Lower lobe of right lung (tissue), 2 donors: ENCODE measurements at places on chromosomes 1 and 21. TPM values are rescaled to one million over a fixed set of nuclear protein-coding genes. Genes with fewer than 3 reads are reported as not detected.

GRCh38 chr1:26996024-26996423, 2.5 kb downstream of the TRNP1 start:
- no peak for DNase-seq

The SDCCAG8 gene
- 92.7 TPM for total RNA-seq

- no peak for DNase-seq
Observed at GRCh38 chr1:79105500-79105899, 99.0 kb upstream of the ADGRL4 start.

- DNase-seq, result no peak
Observed at GRCh38 chr1:203353486-203353885, 2.6 kb upstream of the FMOD start.

The AMY1C gene
- 35.3 TPM for total RNA-seq

The C4BPB gene
- 10.4 TPM for total RNA-seq

- no peak for DNase-seq
Observed at GRCh38 chr1:43933386-43934100, at the start of gene ARTN. Gene ARTN, plus strand, starts transcription at chr1:43933801. Its CDS starts 1,856 bp downstream, at chr1:43935657.

GRCh38 chr1:174324939-174325338, 122.8 kb upstream of the GPR52 start:
- no peak for DNase-seq

DNA sequence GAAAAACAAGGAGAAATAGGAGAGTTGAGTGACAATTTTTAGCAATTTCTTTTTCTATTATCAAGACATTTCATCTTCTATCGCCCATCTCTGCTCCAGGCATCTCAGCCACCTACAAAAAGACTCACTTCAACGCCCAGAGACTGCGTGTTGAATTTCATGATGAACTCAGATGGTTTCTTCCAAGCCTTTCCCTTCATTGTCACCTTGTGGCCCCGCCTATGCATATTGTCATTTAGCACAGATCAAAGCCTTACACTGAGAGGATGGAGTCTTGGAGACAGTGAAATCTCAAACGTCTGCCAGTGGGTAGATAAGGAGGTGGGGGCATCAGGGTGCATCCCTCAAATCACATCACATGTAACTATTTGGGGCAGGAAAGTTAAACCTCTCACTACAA, 319.4 kb downstream of the SIPA1L2 start:
- no peak for DNase-seq

DNA sequence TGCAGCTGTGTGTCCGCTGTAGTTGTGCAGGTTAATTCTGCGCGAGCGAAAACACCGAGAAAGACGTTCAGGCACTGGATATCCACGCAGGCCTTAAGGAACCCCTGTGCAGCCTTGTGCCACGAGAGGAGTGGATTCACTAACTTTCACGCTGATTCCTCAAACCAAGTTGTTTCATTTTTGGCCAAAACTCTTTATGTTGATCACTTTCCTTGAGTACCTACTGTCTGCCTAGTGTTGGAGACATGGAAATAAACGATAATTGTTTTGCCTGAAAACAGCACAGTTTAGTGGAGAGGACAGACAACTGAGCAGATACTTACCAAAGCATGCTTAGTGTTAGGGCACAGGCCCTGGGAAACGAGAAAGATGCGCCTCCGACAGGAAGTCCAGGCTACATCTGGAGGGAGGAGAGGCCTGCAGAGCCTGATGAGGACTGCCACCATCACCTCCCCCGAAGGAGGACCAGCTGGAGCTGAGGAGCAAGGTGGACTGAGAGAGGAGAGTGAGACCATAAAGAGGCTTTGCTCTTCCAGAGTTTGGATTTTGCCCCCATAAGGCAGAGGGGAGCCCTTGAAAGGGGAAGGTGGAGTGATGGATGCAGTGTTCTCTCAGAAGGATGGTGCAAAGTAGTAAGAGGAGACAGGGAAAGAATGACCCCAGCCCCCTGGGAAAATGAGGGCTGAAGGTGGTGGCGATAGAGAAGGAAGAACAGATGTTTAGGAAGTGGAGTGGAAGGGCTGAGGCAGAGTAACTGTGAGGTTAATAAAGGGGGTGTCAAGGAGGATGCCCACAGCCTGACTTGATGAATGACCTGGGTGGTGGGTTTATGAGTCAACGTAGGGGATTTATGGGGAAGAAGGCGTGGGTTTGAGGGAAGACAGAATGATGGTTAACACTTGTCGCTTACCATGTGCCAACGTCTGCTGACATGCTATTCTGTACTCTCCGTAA, 956 bp upstream of the SCAF4 start:
- no peak for DNase-seq

GRCh38 chr1:182527680-182528079, 61.4 kb downstream of the RNASEL start:
- DNase-seq, result no peak

DNA sequence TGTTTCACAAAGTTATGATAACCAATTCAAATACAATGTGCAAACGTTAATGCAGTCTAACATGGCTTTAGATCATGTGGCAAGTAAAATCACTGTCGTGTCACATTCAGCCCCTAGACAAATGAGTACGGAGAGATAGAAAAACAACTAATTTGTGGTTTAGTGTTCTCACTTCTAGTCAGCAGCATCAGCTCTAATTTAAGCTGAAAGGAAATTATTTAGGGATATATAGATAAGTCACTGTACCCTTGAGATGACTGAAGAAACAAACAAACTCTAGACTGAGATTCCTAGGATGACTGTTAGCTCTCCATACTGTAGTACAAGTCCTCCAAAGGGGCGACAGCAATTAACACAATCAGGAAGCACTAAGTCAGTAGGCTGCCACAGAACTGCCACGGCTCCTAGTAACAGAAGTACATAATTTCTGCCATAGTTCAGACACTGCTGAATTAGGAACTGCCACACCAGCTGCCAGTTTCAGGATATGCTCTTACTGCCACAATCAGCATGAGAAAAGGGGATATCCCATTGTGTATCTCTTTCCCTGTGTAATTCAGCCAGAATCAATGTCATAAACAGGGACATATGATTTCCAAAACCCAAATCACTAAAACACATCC, 150.4 kb upstream of the NEGR1 start:
- no peak for DNase-seq

- DNase-seq, result no peak
Observed at GRCh38 chr1:237562242-237562823, 328.4 kb downstream of the ZP4 start.

DNA sequence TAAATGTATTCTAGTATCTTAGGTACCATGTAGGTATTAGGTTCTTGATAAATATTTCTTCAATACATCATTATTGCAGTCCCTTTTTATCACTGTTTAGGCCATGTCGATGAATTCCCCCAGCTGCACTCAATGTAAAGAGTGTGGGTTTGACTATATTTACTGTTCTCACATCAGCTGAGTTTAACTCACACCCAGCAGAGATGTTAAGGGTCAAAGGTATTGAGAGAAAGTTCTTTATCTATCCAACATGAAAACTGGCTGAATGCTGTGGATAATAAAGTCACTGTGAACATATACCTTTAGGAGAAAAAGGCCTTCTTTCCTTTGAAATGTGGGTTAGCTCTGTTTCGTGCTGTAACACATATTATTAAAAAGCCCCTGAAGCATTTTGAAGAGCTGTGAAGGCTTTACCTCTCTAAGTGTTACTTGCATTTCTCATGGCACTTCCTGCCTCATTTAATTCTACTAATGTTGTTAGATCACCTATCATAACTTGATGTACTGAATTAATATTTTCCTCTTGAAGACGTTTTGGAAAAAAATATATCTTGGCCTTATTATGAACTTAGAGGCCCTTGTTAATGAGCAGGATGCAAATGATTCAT, 19.1 kb upstream of the LYST start:
- DNase-seq, result no peak

The OR2W3 gene
- 1.2 TPM for total RNA-seq

DNA sequence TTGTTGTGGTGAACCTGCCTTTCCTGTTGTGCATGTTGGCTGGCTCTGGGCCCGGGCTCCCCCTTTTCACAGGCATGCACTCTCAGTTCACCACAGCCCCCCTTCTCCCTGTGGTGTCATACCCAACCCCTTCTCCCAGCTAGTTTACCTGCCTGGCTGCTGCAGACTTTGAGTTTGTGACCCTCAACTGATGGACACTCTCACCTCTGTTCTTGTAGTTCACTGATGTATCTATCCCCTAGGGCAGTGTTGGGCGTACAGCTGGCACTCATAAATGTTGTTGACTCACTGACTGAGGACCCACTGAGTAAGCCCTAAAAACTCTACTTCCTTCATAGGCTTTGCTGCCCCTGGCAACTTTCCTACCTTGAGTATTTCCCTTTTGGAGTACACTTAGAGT, 54.9 kb downstream of the WDR64 start:
- no peak for DNase-seq

- DNase-seq, result no peak
Observed at GRCh38 chr1:243465081-243465480, 209.2 kb downstream of the SDCCAG8 start.

GRCh38 chr1:43531906-43532584, 1.4 kb downstream of the PTPRF start:
- no peak for DNase-seq

GRCh38 chr1:85580872-85581801, 576 bp downstream of the CCN1 start:
- DNase-seq, result peak; percentile 81

The KRTAP11-1 gene
- not detected for total RNA-seq

DNA sequence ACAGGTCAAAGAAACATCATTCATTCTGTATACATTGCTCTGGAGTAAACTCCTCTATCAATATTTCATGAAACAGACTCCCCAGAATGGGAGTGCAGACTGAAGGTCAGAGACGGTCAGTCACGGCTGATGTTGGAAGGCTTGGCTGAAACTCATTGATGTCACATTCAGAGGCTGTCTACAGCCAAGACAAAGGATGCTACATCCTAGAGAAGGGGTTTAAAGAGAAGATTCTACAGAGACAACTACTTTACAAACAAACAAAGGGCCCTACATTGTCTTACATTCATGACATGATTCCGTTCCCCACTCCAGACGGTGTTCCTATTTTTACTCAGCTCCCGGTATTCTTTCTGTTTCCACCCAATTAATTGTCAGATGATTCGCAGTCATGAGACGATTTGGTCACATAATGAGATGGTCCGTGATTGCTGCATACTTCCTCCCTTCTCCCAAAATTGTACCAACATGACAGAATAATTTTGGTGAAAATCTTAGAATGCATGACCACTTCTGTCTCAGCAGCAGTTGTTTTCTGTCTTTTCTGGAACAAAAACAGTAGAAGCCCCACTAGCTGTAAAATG, 73.8 kb upstream of the VAV3 start:
- DNase-seq, result no peak

DNA sequence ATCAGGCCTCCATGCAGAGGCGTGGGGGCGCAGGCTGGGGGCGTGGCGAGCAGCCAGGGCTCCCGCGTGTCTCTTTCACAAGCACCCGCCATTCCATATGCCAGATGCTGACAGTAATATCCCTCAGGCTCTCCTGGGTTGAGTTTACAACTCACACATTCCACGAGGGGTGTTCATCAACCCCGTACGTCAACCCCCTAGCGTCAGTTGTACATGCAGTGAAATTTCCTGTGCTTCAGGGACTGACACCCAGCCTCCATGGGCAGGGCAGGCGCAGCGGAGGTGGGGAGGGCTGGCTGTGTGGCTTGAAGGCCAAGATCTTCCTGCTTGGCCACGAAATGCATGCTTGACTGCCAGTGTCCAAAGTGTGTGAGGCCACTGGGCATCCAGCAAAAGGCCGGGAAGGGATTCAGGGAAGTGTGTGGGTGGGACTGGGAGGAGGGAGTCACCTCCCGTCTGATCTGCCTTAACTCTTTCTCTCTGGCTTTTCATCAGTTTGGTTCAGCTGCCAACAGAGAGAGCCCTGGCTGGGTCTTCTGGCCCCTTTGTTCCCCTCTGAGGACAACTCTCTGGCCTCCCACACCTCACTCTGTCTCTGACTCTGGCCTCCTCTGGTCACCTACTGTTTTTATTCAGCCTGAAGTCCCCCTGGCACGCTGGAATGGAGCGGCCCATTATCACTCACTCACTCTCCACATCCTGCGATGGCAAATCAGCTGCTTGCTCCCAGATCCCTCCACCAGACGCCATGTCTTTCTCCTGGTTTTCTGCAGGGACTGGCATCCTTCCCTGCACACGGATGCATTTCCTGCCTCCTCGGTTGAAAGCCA, 33.8 kb downstream of the CLIC6 start:
- no peak for DNase-seq

The FCGR2B gene
- 31.9 TPM for total RNA-seq

- DNase-seq, result no peak
Observed at GRCh38 chr1:220528679-220529501, 954 bp downstream of the MARK1 start.

DNA sequence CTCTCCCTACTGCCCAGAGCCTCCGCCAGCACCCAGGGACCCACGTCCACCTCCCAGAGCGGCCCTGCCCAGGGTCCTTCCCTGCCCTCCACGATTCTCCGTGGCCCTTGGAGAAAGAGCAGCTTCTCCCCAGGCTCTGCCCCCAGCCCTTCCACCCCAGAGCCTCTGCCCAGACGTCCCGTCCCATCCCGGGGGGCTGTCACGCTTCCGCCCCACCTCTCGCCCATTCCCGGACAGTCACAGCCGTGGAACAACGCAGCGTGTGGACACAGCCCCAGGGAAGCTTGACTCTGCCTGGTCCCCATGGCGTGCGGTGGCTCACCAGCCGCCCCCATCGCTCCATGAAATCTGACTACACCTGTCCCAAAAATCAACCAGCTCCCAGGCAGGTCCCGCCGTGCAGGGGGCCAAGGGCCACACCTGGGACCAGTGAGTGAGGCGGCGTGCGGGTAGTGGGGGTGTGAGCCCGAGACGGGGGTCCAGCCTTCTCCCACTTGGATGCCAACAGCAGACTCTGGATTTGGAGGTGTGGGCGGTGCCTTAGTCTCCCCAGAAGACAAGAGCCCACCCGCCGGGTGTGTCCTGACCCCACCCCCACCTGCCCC, 12.5 kb upstream of the TTLL10 start:
- DNase-seq, result no peak

GRCh38 chr1:150973836-150974579, 627 bp downstream of the CERS2 start:
- DNase-seq, result peak; percentile 74

The LRRIQ3 gene
- 0.65 TPM for total RNA-seq

DNA sequence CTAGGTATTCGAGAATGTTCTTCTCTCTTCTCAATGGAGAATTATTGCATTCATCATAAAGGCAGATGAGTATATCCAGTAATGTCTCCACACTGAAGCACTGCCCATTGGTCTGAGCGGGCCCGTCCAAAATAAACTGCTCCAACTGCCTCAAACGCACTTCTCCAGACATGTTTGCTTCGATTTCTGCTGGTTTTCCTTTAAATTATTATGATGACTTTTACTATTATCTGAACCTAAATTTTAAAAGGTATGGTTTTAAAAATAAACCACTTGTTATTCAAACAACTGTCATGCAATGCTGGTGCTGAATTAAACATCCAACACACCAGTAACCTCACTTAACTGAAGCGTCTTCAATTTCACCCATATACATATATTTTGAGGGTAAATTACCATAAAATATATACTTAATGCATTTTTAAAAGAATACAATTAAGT, 1.3 kb downstream of the CDC42BPA start:
- DNase-seq, result no peak

- peak; percentile 55 for DNase-seq
Observed at GRCh38 chr1:6392809-6393399, 663 bp downstream of the ACOT7 start.

The NECTIN4 gene
- 6.2 TPM for total RNA-seq

- DNase-seq, result no peak
Observed at GRCh38 chr1:15459771-15460707, 3.5 kb downstream of the CELA2A start.

The MAN1C1 gene
- 20.4 TPM for total RNA-seq

The ADGRL4 gene
- total RNA-seq, result 18.8 TPM

- no peak for DNase-seq
Observed at GRCh38 chr1:78385744-78386462, 104.9 kb upstream of the PTGFR start.

The C8B gene
- total RNA-seq, result 1.2 TPM

GRCh38 chr1:48470481-48470855, 1.5 kb downstream of the SPATA6 start:
- DNase-seq, result peak; percentile 61
